ENCODE measurements at places on chromosomes 6 and 20. TPM values are rescaled to one million over a fixed set of nuclear protein-coding genes. Genes with fewer than 3 reads are reported as not detected.

- no peak overlapping the region for H3K27ac ChIP-seq
- no peak overlapping the region for H3K4me3 ChIP-seq
- H3K4me1 ChIP-seq = peaks cover 39% of the 10 kb centered on the region
- no peaks in the 10 kb centered on the region for H3K27me3 ChIP-seq
Observed at GRCh38 chr6:33700391-33701050, 11.0 kb downstream of the UQCC2 start.

GRCh38 chr6:3343089-3343883 is 84.5 kb downstream of the PSMG4 start:
- H3K4me1 ChIP-seq = peaks cover 56% of the 10 kb centered on the region
- no peak overlapping the region for H3K27ac ChIP-seq
- no peak for DNase-seq
- no peaks in the 10 kb centered on the region for H3K27me3 ChIP-seq
- no peaks in the 10 kb centered on the region for H3K36me3 ChIP-seq

- no peaks in the 10 kb centered on the region for H3K36me3 ChIP-seq
- DNase-seq = no peak
- peaks cover 2% of the 10 kb centered on the region for H3K27me3 ChIP-seq
Observed at GRCh38 chr6:16078064-16078463, 50.8 kb upstream of the MYLIP start.

- H3K27ac ChIP-seq = no peak overlapping the region
- no peak for DNase-seq
- no peaks in the 10 kb centered on the region for H3K4me1 ChIP-seq
- peaks cover 5% of the 10 kb centered on the region for H3K27me3 ChIP-seq
- H3K4me3 ChIP-seq = no peak overlapping the region
Observed at GRCh38 chr6:159404296-159404695, 235.1 kb downstream of the FNDC1 start.

DNA sequence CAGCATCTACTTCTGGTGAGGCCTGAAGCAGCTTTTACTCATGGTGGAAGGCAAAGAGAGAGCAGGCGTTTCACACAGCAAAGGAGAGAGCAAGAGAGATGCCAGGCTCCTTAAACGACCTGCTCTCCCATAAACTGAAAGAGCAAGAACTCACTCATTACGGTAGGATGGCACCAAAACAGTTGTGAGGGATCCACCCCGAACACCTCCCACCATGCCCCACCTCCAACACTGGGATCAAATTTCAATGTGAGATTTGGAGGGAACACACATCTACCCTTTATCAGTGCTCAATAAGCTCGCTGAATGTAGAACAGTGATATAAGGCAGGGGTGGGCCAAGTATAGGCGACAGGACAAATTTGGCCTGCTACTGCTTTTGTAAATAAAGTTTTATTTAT is 244.6 kb downstream of the ESR1 start:
- H3K4me3 ChIP-seq = no peak overlapping the region
- no peaks in the 10 kb centered on the region for H3K36me3 ChIP-seq

- H3K4me1 ChIP-seq = no peaks in the 10 kb centered on the region
- H3K27me3 ChIP-seq = no peaks in the 10 kb centered on the region
- H3K36me3 ChIP-seq = no peaks in the 10 kb centered on the region
- DNase-seq = no peak
- H3K4me3 ChIP-seq = no peak overlapping the region
Observed at GRCh38 chr6:84086545-84087429, 53.2 kb downstream of the MRAP2 start.

DNA sequence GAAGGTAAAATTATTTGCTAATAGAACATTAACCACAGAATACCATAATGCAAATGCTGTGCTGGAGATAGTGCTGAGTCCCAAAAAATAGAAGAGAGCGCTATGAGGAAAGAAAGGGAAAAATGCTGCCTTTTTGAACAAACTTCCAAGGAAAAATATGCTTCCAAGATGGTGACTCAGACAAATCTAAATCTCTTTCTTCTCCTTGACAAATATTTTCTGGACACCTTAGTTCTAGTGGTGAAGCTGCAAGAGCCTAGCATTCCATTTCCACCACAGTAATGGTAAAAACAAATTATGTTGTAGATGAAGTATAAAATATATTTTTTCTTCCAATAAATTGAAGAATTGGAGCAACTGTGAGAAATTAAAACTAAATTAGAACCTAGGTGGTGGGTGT is 155.6 kb upstream of the TBX18 start:
- H3K27me3 ChIP-seq = no peaks in the 10 kb centered on the region
- H3K4me3 ChIP-seq = no peak overlapping the region
- H3K4me1 ChIP-seq = no peaks in the 10 kb centered on the region
- H3K36me3 ChIP-seq = no peaks in the 10 kb centered on the region

- H3K4me3 ChIP-seq = no peak overlapping the region
- H3K4me1 ChIP-seq = no peaks in the 10 kb centered on the region
- H3K27ac ChIP-seq = no peak overlapping the region
- H3K27me3 ChIP-seq = no peaks in the 10 kb centered on the region
Observed at GRCh38 chr6:83592770-83593394, 80.5 kb downstream of the PRSS35 start.

DNA sequence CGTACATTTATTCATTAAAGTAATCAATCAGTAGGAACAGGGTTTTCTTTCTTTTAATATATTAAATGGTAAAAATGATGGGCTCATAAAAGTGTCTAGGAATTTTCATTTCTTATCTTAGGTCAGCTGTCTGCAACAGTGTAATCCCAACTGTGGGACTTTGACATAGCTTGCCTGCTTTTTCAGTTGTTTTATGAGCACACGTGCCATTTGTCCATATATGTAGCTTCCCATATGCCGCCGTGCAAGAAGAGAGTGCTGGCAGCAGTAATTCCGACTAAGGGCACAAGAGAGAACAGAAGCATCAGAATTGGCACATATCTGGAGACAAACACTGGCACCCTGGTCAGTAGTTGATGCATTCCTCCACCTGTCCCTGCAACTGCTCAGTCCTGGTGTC is 20.9 kb upstream of the EEF1E1 start:
- H3K27me3 ChIP-seq = no peaks in the 10 kb centered on the region
- no peak overlapping the region for H3K4me3 ChIP-seq
- no peaks in the 10 kb centered on the region for H3K4me1 ChIP-seq
- H3K27ac ChIP-seq = no peak overlapping the region
- no peaks in the 10 kb centered on the region for H3K36me3 ChIP-seq

DNA sequence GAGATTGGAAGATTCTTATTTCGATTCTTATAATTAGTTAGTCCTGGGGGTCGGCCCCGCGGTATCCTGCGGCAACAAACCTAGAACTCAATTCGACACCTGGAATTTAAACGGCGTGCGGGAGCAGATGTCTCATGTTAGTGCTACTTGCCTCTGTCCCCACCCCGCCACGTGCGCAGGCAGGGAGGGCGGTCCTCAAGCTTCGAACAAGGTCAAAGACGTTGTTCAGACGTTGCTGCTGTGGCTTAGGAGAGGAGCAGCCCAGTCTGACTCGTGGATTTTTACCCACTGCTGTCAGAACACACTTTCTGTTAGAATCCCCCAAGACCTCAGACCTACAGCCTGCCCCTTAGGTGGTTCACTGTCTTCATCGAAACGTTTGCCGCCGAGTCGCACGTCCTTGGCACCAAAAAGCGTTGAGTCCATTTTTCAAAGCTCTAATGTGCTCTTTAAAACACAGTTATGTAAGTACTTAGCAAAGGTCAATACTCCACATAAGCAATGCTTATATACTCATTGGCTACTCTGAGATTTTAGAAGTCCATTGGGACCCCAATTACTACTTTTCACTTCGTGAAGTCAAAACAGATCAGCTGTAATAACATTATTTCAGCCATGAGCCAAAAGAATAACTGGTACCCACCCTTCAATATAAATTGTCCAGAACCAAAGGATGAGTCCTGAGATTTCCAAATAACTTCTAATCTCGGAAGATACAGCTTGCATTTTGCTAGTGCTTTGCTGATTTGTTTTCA is 2.7 kb upstream of the C6orf62 start:
- peaks cover 32% of the 10 kb centered on the region for H3K4me1 ChIP-seq
- peak overlapping the region; percentile 92 for H3K4me3 ChIP-seq
- DNase-seq = no peak

DNA sequence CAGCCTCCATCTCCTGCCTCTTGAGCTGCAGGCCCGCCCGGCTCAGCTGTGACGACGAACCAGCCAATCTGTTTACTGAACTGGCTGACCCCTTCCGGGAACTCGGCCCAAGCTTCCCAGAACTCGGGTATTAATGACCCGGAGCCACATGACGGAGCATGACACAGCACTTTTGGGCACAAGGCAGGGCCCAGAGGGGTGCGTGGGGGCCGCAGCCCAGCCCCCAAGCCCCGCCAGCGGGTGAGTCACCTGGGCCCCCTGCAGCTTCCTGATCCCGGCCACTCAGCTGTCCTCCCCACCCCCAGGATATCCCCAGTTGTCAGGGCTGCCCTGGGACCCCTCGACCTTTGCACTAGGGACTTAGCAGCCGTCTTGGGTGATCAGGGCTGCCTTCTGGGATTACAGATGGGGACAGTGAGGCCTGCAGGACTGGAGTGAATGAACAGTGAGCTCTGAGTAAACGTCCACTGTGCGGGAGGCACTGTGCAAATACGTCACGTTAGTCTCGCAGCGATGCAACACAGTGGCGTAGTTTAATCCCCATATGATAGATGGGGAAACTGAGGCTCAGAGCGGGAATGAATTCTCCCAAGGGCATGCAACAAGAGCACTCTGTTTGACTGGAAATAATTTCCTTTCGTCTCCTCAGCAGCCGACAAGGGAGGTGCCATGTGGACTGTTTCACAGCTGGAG is 102.1 kb downstream of the CEBPB start:
- H3K4me1 ChIP-seq = peaks cover 19% of the 10 kb centered on the region
- peak overlapping the region; percentile 73 for H3K27ac ChIP-seq
- H3K4me3 ChIP-seq = no peak overlapping the region
- no peaks in the 10 kb centered on the region for H3K27me3 ChIP-seq
- peak; percentile 96 for DNase-seq
- no peaks in the 10 kb centered on the region for H3K36me3 ChIP-seq

GRCh38 chr6:36927691-36928546 is 26.6 kb upstream of the PI16 start:
- DNase-seq = no peak
- peaks cover 30% of the 10 kb centered on the region for H3K36me3 ChIP-seq
- H3K27ac ChIP-seq = peak overlapping the region; percentile 64
- H3K4me1 ChIP-seq = peaks cover 42% of the 10 kb centered on the region
- H3K27me3 ChIP-seq = no peaks in the 10 kb centered on the region

DNA sequence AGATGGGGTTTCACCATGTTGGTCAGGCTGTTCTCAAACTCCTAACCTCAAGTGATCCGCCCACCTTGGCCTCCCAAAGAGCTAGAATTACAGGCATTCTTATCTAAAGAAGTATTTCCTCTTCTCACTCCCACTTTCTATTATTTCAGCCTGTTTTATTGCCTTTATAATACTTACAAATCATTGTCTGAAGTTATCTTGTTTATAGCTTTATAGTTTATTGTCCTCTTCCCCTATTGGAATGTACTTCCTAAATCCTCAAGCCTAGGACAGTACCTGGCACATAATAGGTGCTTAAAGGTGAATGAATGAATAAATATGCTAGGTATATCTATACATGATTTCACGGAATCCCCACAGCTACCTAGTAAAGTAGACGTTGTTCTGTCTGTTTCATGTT is 37.8 kb upstream of the RNF182 start:
- H3K27me3 ChIP-seq = no peaks in the 10 kb centered on the region
- H3K36me3 ChIP-seq = no peaks in the 10 kb centered on the region
- no peak overlapping the region for H3K4me3 ChIP-seq
- DNase-seq = no peak

GRCh38 chr20:41173161-41173721 is 35.9 kb downstream of the PLCG1 start:
- peaks cover 68% of the 10 kb centered on the region for H3K4me1 ChIP-seq
- H3K27ac ChIP-seq = peak overlapping the region; percentile 83
- peak; percentile 98 for DNase-seq
- peaks cover 23% of the 10 kb centered on the region for H3K36me3 ChIP-seq

DNA sequence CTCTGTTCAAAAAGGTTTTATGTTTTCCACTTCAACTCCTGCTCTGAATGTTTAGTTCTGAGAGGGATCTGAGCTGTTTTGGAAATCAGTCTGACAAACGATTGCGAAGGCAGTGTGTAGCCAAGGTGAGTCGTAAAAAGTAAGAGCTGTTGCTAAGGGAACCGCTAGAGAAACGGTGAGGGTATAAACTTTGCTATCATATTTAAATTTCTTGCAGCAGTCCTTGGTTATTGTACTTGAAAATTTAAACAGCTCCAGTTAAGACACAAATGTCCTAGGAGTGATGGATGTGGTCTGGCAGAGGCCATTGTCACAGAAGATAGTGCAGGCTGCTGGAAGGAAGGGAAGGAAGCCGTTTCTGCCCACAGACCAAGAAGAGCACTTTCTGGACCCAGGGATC is 64.9 kb upstream of the CITED2 start:
- peaks cover 13% of the 10 kb centered on the region for H3K4me1 ChIP-seq
- no peaks in the 10 kb centered on the region for H3K36me3 ChIP-seq
- no peaks in the 10 kb centered on the region for H3K27me3 ChIP-seq

- no peak for DNase-seq
- peaks cover 7% of the 10 kb centered on the region for H3K4me1 ChIP-seq
- no peaks in the 10 kb centered on the region for H3K36me3 ChIP-seq
- H3K27ac ChIP-seq = no peak overlapping the region
Observed at GRCh38 chr20:10735195-10735949, 61.6 kb upstream of the JAG1 start.

DNA sequence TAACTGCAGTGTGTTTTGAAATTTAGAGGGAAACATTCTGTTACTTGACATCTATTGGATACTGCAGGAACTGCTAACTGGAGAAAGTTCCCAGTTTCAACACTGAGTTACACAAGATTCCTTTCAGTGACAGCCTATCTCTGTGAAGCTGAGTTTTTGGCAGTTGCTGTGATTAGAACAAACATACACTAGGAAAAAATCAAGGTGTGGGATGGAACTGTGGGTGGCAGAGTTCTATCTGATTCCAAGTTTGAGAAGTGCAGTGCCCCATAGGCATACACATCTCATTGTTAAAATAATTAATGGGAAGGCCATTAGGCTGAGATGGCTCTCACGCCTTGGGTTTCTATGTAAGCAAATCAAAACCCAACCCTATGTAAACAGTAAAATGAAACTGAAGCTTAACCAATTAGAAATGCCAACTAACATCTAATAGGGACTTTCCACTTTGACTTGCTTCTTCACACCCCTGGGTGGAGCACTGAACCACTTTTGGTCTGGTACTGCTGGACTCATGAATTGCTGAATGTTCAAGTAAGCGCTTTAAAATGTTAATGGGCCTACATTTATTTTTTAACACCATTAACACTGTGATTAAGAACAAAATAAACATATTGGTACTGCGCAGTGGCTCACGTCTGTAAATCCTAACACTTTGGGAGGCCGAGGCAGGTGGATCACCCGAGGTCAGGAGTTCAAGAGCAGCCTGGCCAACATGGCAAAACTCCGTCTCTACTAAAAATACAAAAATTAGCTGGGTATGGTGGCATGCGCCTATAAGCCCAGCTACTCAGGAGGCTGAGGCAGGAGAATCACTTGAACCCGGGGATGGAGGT is 55.2 kb upstream of the TBC1D7 start:
- H3K27me3 ChIP-seq = no peaks in the 10 kb centered on the region
- peak overlapping the region; percentile 73 for H3K27ac ChIP-seq
- H3K36me3 ChIP-seq = no peaks in the 10 kb centered on the region
- no peak overlapping the region for H3K4me3 ChIP-seq
- no peak for DNase-seq

- no peaks in the 10 kb centered on the region for H3K36me3 ChIP-seq
- no peak for DNase-seq
- no peaks in the 10 kb centered on the region for H3K4me1 ChIP-seq
- no peak overlapping the region for H3K4me3 ChIP-seq
Observed at GRCh38 chr20:47883186-47883585, 97.9 kb upstream of the SULF2 start.

KCNK16 gene
- not detected for total RNA-seq

SLC39A7 gene
- 63.5 TPM for total RNA-seq

CLPSL1 gene
- not detected for total RNA-seq

HSPA12B gene
- 12.5 TPM for total RNA-seq

ECT2L gene
- 0.17 TPM for total RNA-seq

ESF1 gene
- 12.1 TPM for total RNA-seq

KIF3B gene
- 28.3 TPM for total RNA-seq

MRPS18B gene
- 41.8 TPM for total RNA-seq

EFCAB8 gene
- 0.17 TPM for total RNA-seq

All from esophagus muscularis mucosa (tissue), 4 donors.